Activated CD8-positive, alpha-beta memory T cell treated with anti-CD3 and anti-CD28 coated beads for 1 hour (primary cell): ENCODE measurements at places on chromosomes 13 and 19.

GRCh38 chr19:48812094-48812929 is 1.5 kb upstream of the BCAT2 start:
- DNase-seq, result peak; percentile 40

DNA sequence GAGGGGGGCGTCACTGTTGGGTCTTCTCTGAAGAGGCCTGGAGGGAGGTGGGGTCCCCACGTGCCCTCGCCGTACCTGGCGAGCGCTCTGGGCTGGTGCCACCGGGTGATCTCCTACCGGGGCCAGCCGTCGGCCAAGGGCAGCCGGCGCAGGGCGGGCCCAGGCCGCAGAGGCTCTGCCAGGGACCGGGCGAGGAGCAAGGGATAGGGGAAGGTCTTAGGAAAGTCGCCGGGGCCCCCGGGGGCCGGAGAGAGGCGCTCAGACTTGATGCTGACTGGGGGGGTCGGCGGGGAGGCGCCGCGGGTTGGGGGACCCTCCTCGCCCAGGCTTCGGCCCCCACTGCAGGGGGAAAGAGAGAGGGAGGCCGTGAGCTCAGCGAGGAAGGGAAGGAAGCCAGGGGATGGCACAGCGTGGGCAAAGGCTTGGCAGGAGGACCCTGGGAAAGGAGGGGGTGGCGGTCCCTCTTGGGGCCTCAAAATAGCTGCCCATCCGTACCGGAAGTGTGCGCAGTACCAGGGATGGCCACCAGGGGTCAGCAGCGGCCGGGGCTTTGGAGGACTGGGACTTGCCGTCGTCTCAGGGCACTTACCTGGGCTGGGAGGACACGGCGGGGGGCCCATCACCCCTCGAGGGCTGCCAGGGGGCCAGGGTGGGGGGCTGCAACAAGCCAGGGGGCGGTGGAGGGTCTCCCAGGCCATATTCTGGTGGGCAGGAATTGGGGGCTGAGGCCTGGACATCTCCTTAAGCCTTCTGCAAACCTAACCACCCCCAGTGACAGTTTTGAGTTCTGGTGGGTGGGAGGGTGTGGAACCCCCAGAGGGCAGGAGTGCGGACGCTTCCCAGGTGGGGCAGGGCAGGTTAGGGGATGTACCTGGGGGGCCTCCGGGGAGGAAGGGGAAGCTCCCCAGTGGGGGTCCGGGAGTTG is 7.7 kb upstream of the TMEM161A start:
- DNase-seq, result peak; percentile 73

GRCh38 chr13:43023289-43023963 is at the start of gene DNAJC15:
TSS of gene DNAJC15 (plus strand) at chr13:43023586. CDS start at chr13:43023627, 41 bp downstream.
- DNase-seq, result peak; percentile 60

DNA sequence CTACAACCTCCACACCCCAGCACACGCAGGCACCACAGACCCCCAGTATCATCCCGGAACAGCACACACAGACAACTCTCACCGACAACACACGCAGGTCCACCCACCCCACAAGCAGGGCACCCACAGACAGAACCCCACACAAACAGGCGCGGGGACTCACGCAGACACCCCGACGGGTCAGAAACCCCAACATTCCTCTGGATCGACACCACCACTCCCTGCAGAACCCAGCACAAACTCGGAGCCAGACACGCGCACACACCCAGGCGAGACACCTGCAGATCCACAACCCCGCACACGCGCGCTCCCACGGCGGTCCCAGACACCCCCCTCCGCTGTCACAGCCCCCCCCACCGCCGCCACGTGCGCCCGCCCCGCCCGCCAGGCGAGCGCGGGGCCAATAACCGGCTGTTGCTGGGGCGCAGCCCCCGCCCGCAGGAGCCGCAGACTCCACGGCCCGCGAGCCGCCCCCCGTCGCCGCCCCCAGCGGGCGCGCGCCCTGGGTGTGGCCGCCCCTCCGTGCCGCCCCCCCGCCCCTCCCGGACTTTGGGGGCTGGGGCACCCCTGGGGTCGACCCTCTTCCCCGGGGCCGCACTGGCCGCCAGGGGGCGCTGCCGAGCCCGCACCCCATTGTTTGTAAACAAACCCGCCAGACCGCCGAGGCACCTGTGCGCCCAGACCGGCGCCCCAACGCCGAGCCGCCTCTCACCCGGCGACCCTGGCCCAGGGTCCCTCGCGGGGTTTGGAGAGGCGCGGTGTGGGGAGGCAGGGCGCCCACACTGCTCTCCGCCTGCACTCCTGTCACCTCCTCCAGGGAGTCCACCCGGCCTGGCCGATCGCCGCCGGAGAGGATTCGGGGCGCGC is 712 bp downstream of the BBC3 start:
- peak; percentile 74 for DNase-seq
